Dermis lymphatic vessel endothelial cell (primary cell): ENCODE measurements at places on chromosomes 13 and 19. TPM values are rescaled to one million over a fixed set of nuclear protein-coding genes. Genes with fewer than 3 reads are reported as not detected.

The UBL5 gene
- total RNA-seq, result 168 and 192 TPM in 2 replicates

The KIR3DL2 gene
- total RNA-seq, result not detected in 2 replicates

The SKA3 gene
- total RNA-seq, result 3.0 and 4.2 TPM in 2 replicates

The DOCK6 gene
- 53.0 and 54.7 TPM in 2 replicates for total RNA-seq

The CCNA1 gene
- total RNA-seq, result 0.43 and 2.8 TPM in 2 replicates

The MEIS3 gene
- 0.09 and 0.33 TPM in 2 replicates for total RNA-seq

The DYRK1B gene
- total RNA-seq, result 9.5 and 12.5 TPM in 2 replicates

The OLFM2 gene
- total RNA-seq, result 0.34 and 0.98 TPM in 2 replicates
